Cerebellar nuclear complex (tissue), 1 donor: ENCODE measurements at places on chromosomes 2 and 18.

GRCh38 chr2:28219138-28219537, 173.5 kb upstream of the FOSL2 start:
- no peak for DNase-seq

DNA sequence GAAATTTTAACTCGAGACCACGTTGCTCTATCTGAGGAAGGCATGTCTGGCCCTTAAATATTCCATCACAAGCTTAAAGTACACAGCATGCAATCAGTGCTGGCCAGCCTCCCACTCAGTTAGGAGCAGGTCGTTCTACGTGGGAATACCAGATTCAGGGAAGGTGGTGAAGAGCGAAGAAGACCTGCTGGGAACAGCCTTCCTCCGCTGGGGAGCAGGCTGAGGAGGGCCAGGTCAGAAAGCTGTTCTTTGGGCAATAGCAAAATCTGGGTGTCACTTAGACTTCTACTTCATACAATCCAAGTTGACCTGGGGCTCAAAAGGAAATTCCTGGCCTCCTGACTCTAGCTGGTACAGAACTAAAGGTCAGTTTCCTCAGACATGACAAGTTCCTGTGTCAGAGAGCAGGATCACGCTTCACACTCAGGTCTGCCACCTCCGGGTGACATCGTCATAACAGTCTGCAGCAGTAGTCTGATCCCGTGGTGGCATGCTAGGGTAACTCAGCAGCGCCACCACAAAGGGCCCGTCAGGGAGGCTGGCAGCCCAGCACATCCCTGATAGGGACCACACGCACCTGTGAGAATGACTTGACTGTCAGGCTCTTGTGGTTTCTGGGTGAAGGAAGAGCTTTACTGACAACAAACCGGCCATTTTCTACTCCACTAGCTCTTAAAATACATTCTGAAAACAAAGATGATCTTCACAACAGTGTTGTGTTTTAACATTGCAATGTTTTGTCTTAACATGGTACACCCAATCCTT, 35.2 kb upstream of the NAPG start:
- DNase-seq, result no peak

DNA sequence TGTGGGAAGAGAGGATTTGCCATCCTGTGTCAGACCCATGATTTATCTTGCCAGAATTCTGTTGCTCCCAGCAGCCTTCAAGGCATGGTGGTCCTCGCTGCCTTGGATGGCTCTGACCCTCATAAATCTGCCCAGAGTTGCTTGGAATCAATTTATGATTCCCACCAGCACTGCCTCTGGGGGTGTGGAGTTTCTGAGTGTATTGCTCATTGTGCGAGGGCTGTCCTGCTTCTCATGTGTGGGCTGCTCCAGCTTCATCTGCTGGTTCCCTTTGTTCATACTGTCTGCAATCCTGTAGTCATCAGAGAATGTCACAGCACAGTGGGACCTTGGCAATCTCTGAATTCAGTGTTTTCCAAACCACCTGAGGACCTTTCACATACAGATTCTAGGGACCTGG, 139.8 kb downstream of the CLIP4 start:
- no peak for DNase-seq

GRCh38 chr2:181036848-181037603, 56.6 kb downstream of the UBE2E3 start:
- no peak for DNase-seq

DNA sequence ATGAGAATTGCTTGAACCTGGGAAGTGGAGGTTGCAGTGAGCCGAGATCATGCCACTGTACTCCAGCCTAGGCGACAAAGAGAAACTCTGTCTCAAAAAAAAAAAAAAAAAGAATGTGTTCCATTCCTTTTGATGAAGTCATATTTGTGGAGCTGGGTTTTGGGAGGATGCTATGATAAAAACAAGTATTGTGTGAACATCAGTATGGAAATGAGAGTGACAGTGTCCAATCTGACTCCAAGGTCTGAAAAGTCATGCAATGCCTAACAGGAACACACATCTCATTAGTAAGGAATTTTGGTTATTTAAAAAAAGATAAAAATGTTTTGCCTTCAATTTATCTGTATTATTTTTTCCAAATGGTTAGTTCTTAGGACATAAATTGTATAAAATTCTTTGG, 11.8 kb downstream of the GCFC2 start:
- no peak for DNase-seq

GRCh38 chr2:167177196-167177595, 288.9 kb downstream of the XIRP2 start:
- DNase-seq, result no peak

DNA sequence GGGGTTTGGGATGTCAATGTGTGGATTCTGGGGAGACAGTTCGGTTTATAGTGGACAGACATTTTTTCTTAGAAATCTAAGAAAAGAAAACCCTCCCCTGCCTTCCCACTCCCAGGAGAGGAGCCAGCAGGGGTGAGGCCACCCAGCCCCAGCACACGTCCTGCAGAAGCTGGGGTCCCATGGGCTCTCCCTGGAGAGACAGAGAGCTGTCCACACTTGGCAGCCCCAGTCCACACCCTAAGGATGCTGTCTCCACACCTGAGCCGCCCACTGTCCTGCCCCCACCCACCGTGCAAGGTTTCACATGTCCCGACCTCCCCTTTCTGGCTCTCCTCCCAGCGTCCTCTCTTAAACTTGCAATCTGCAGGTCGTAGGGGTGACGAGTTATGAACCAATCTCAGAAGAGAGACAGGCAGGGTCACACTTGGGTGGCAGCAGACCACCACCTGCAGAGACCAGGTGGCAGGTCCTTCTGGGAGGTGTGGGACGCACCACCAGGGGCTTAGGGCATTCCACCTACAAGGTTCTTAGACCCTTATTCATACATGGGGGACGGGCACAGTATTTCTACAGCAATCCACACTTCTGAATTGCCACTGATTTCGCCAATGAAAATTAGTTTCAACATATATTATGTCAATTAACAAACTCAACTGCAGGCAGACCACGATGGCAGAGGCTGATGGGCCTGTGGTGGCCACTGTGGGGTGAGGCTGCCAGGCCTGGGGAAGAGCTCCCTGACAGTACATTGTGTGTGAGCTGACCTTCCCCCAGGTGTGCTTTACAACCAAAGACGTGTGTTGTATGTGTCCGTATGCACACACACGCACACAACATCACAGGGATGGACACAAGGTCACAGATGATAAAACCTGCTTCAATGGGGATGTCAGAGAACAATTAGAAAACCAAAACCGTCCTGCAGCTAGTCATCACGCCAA, 158.5 kb downstream of the TPO start:
- no peak for DNase-seq

- no peak for DNase-seq
These were observed 179.0 kb downstream of the TRABD2A start for GRCh38 chr2:84701880-84702279.

GRCh38 chr18:55382277-55382805, 205.7 kb downstream of the TCF4 start:
- DNase-seq, result no peak

GRCh38 chr2:149258531-149258930, 71.9 kb upstream of the LYPD6 start:
- DNase-seq, result no peak

DNA sequence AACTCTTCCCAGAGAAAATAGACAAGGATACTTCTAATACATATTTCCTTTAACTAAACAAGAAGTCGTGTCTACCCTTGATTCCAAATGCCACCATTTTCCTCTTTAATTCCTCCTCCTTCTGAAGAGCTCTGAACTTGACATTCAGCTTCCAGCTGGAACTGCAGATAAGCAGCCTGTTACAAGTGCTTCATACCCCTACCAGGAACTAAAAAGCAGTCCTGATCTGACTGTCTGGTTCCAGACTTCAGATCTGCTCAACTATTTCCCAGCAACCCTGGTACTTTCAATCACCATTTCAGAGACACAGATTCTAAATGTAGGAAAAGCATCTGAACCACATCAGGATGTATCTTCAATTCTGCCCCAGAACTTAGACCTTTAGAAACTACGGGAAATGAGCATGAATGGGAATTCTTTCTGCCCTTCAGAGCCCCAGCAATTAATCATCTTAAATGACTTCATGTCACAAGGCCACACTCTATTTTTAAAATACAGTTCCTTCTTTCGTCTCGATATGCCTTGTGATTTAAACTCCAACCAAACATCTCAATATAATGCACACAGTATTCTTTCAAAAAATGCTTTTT, 159.5 kb downstream of the L3MBTL4 start:
- DNase-seq, result no peak

DNA sequence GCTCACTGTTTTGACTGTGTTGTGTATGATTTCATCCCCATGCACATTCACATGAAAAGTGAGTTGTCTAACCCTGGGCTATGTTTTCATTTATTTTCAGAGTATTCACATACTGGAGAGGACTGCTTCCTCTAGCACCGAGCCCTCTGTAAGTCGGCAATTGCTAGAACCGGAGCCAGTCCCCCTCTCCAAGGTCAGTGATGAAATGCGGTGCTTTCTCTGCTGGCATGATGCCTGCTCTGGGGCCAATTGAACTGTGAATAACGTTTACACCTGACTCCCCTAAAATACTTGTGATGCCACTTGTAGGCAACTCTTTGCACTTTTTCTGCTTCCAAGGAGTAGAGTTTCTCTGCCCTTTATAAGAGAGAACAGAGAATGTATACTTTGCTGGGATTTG, 126.9 kb downstream of the PRKRA start:
- no peak for DNase-seq

GRCh38 chr2:51959696-51960095, 927.8 kb upstream of the NRXN1 start:
- no peak for DNase-seq

DNA sequence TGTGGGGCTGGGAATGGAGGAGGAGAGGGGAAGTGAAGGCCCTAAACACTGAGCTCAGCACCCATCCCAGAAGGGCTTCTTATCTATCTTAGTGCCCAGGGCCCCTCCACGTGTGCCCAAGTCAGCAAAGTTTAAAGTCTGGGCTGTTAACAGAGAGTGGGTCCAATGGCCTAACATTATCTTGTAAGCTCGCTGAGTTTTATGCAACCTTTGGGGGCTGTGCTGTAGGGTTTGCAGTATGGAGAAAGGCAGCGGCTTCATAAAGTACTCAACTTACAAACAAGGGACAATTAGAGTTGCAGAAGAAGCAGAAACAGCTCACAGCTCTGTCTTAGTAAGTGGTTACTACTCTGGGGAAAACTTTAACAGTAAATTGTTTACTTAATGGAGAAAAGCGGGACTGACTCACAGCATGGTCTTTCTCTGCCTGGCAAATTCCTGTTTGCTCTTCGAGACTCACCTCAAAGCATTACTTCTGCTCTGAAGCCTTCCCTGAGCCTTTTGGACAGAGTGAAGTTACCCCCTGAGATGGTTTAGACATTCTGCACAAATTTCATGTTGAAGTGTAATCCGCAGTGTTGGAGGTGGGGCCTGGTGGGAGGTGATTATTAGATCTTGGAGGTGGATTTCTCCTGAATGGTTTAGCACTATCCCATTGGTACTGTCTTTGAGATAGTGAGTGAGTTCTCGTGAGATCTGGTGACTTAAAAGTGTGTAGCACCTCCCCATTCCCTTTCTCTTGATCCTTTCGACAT, 9.0 kb downstream of the ENOSF1 start:
- no peak for DNase-seq

DNA sequence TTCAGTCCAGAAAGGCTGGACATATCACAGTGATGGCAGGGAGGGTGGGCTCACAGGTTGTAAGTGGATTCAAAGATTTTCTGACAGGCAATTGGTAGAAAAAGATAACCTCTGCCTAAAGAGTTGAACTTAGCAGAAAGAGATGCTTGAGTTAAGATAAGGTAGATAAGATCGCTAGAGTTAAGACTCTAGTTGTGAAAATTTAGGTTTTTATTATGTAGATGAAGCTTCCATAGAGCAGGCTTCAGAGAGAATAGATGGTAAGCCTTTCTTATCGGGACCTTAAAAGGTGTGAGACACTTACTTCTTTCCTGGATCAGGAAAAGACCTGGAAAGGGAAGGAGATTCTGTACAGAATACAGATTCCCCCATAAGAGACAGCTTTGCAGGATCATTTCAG, 134.4 kb downstream of the GULP1 start:
- no peak for DNase-seq

DNA sequence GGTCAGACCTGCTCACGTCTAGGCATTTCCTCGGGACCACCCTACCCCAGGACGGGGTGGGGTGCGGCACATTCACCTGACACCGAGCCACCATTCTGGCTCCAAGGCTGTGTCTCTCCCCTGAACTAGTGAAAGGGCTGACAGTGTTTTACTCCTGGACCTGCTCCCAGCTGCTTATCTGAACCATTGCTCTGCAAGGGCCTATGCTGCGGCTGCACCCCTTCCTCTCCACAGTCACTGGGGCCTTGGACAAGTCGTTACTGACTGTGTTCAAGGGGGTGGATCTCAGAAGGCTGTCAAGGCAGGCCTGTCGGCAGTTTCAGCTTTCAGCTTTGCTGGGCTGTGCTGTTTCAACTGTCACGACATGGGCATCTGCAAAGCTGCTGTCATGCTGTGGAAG, 11.7 kb downstream of the CREG2 start:
- DNase-seq, result no peak

DNA sequence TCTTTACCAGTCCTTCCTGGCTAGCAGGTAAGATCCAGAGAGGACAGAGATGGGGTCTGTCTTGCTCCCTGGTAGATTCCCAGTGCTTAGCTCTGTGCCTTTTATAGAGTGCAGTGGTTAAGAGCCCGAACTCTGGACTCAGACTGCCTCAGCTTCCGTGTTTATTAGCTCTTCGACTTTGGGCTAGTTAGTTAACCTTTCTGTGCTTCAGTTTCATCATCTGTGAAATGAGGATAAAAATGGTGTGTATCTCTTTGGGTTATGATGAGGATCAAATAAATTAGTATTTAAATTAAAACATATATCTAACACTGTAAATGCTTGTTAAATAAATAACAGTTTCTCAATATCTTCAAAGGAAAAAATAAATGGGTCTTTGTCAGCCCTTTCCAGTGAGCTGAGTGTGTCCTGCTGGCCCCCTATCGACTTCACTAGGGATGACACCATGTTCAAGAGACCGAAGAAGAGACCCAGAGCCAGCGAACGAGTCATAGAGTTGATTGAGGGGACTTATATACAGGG, 38.2 kb downstream of the CERS6 start:
- DNase-seq, result no peak

DNA sequence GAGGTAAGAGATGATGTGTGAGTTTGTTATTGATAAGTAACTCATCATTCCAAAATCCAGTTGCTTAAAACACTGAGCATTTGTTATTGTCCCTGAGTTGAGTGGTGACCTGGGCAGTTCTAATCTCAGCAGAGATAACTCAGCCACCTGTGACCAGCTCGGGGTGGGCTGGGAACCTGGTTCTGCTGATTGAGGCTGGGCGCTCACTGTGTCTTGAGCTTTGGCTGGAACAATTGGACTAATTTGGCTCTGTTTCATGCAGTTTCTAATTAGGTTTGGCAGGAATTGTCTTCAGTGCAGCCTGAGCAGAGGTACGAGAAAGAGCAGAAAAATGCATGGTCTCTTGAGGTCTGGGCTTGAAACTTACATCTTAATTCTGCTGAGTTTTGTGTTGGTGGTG, 144.7 kb downstream of the RNF144A start:
- peak; percentile 65 for DNase-seq

- DNase-seq, result no peak
These were observed 6.1 kb upstream of the ST6GAL2 start for GRCh38 chr2:106892048-106892447.

DNA sequence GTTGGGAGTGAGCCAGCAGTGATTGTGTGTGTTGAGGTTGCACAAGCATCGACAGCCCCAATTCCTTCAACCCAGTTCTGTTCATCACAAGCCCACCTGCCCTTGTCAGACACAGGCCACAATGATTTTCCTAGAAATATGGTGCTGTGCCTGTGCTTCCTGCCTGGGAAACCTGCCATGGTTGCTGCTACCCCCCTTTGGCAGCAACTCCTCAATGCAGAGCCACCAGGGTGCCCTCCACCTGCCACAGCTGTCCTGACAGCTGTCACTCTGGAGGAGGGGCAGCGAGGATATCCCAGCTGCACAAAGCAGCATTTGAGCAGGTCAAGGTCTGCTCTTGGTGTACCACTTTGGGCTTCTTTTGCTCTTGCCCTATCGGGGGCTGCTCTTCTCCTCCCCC, 27.1 kb downstream of the SMIM21 start:
- DNase-seq, result no peak
